ENCODE measurements at places on chromosomes 3 and 15.

GRCh38 chr3:179446501-179446900 lies 4.8 kb downstream of the GNB4 start:
- DNase-seq: no peak

DNA sequence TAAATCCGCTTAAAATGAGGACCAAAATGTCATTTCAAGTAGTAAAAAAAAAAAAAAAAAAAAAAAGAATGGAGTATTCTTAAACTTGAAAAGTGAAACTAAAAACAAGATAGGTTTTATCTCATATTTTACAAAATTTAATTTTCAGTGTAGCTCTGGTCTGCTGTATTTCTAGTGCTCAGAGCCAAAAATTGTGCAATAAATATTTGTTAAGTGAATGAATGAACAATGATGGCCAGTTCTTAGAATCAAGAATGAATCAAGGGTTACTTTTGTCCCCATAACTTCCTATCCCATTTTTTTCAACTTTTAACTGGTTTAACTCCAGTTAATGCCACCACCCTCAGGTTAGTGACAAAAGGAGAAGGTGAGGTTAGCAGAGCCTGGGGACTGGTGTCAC lies 214.4 kb downstream of the ABHD5 start:
- no peak for DNase-seq

DNA sequence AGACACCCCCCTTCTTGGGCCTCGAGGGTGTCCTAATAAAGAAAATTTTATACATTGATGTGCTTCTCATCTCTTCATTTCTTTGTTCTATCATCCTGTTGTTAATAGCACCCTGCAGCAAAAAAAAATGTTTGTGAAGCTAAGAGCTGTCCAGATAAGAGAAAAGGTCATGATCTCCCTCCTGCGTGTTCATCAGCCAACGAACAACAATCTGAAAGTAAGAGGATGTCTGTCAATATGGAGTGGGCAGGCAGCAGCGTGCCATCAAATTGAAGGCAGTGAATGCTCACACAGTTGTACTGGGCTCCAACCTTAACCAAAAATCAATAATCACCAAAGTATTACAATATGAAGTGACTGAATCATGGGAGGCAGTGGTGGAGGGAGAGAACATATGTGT lies 418.6 kb upstream of the ONECUT1 start:
- no peak for DNase-seq

- no peak for DNase-seq
Measured at GRCh38 chr3:147410526-147411237, 1.5 kb downstream of the ZIC1 start.

- no peak for DNase-seq
Measured at GRCh38 chr3:38126121-38126892, 10.6 kb downstream of the ACAA1 start.

DNA sequence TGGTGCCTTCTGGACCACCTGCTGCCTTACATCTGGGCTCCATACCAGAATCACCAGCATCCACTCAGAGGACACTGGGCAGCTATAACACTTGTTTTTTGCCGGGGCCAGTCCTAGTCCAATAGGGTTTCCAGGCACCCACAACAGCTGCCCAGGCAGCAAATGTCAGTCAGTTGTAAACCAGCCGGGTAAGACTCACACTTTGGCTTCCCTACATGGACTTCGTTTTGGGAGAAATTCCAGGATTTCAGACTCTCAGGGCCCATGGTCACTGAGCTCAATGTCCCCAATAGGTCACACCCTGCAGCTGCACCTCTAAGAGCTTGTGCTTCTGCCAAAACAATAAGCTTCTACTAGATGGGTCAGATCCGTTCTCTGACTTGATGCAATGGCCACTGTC lies 83.8 kb downstream of the FAM174B start:
- no peak for DNase-seq

GRCh38 chr15:41923401-41923997 lies 29.6 kb upstream of the SPTBN5 start:
- DNase-seq: no peak

DNA sequence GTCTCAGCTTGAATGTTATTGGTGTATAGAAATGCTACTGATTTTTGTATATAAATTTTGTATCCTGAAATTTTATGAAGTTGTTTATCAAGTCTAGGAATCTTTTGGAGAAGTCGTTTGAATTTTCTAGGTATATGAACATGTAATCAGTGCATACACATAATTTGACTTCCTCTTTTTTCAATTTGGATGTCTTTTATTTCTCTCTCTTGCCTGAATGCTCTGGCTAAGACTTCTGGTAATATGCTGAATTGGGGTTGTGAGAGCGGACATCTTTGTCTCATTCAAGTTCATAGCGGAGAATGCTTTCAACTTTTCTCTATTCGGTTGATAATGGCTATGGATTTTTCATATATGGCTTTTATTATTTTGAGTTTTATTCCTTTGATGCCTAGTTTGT lies 100.9 kb upstream of the MCTP2 start:
- no peak for DNase-seq

Data from activated CD8-positive, alpha-beta memory T cell treated with anti-CD3 and anti-CD28 coated beads for 1 hour (primary cell).